ENCODE measurements at places on chromosomes 12 and 14.

- no peak for DNase-seq
Observed at GRCh38 chr12:123055281-123055766, 74.8 kb downstream of the ARL6IP4 start.

DNA sequence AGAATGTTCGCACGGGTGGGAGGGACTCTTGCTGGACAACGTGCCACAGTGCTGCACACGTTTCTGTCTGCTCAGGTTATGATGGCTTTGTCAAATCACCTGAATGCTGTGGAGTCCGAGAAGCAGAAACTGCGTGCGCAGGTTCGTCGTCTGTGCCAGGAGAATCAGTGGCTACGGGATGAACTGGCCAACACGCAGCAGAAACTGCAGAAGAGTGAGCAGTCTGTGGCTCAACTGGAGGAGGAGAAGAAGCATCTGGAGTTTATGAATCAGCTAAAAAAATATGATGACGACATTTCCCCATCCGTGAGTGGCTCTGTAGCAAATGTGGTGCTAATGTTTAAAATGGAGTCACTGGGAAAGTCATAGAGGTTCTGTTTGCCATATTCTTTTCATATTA lies 28.5 kb downstream of the KLC1 start:
- no peak for DNase-seq

- DNase-seq, result no peak
Observed at GRCh38 chr14:91327250-91327595, 82.7 kb upstream of the GPR68 start.

GRCh38 chr14:37600880-37601741 lies 5.7 kb downstream of the TTC6 start:
- DNase-seq, result no peak

- DNase-seq, result no peak
Observed at GRCh38 chr12:114903083-114903691, 219.2 kb upstream of the TBX3 start.

DNA sequence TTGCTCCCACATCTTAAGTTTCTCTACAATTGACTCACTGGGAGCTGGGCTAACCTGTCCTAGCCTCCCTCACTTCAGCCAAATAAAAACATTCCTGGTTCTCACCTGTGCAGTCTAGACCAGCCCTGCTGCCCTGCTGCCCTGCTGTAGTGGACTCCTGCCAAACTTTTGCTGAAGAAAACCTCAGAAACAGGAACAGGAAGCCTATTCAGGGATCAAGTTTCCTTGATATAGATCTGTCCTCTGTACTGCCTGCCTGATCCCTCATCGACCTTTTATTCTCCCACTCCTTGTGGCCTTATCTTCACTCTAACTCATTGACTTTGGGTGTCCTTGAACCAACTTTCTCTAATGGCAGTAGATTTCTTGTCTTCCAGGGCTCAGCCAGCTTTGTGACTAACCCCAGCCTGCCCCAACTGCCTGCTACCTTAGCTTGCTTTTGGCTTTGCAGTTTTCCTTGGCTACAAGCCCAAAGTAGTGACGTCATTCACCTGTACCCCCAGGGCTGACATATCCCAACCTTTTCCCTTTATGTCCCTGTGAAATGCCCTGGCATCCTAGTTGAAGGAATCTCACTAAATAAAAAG lies 234.8 kb downstream of the DUSP6 start:
- no peak for DNase-seq

- DNase-seq, result no peak
Observed at GRCh38 chr14:90966493-90966892, 93.9 kb downstream of the RPS6KA5 start.

GRCh38 chr14:99602054-99602787 lies 1.8 kb downstream of the CCDC85C start:
- no peak for DNase-seq

DNA sequence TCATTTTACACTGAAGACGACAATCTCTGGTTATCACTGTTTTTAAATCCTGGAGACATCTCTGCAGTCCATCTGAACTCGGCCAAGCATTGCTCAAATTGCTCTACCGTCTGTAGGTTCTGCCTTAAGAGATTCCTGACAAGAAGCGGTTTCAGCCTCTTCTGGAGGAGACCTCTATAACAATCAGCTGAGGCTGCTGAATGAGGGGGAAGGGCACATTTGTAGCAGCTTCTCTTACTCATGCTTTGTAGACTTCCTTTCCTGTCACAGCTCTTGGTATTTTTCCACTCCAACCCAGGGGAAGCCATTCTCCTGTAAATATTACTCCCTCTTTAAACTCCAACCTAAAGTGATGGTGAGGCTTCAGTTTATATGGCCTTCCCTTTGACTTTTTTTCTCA lies 3.0 kb downstream of the ARG2 start:
- DNase-seq, result peak; percentile 9

DNA sequence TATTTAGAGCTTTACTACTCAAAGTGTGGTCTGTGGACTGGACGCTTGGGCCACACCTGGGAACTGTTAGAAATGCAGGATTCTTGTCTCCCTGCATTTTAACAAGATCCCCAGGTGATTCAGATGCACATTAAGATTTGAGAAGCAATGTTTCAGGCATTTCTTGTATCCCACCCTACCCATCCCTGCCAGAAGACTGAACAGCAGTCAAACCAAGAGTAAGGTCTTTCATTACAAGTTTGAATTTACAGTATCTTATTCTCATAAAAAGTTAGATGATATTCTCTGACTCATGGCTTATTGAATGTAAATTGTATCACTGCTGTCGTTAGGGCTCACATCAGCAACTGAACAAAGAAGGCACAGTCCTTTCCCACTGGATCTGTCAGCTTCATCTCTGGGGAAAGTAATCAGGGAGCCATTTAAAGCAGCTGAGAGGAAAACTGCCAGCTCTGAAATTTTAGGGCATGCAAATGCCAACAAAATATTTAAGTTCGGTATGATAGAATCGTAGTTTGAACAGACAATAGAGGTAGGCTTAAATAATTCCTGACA lies 141.1 kb downstream of the AKAP6 start:
- no peak for DNase-seq

GRCh38 chr14:68844210-68844545 lies 51.3 kb upstream of the ZFP36L1 start:
- no peak for DNase-seq

DNA sequence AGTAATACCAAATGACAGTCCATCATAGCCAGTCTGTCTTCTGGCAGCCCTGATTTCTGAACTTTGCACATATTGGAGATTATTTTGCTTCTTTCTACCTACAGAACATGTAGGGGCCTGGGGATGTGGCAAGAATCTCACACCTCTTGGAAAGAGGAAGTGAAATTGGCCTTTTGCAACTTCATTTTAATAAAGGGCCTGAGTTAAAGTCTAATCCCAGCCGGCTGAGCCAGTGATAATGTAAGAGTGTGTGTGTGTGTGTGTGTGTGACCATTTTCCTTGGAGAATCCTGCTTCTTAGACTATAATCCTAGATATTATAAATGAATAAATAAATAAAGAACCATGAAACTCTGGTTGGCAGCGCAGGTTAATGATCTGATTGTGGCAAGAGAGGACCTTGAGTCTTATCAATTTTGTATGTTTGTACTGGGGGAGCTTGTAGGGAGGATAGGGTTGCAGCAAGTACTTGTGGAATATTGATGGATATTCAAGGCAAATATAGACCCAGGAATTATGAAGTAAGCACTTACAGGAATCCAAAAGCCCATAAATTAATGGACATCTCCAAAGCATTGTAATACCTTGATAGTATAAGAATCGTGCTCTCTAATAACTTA lies 233.2 kb upstream of the AMIGO2 start:
- DNase-seq, result no peak

- DNase-seq, result no peak
Observed at GRCh38 chr14:102731101-102731870, 46.0 kb upstream of the TRAF3 start.

- peak; percentile 32 for DNase-seq
Observed at GRCh38 chr14:72270147-72270727, 338.0 kb downstream of the RGS6 start.

- DNase-seq, result no peak
Observed at GRCh38 chr12:111242184-111242583, 126.7 kb downstream of the PHETA1 start.

DNA sequence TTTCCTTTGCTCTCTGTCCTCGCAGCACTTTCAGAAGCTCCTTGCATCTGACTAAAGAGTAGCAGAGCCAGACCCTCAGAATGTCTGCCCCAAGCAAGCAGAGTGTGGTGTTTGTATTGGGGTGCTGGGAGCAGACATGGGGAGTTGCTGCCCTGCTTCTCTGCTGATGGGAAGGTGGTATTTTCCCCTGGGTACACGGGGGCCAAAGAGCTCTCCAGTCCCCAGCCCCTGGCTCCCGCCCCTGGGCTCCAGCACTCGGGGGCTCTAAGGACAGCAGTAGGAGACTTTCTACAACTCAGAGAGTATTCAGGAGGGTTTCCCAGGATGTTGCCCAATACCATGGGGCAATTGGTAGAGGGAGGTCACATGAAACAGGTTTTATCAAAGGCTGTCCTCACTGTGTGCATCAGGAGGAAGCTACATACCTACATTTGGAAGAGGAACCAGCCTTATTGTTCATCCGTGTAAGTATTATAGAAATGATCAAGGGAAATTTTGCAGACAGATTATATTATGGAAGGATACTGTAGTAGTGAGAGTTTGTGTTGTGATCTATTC lies 50.3 kb downstream of the DAD1 start:
- no peak for DNase-seq

GRCh38 chr12:304805-305204 lies 42.2 kb upstream of the SLC6A13 start:
- no peak for DNase-seq

- DNase-seq, result no peak
Observed at GRCh38 chr12:103523771-103524170, 28.0 kb upstream of the C12orf42 start.

DNA sequence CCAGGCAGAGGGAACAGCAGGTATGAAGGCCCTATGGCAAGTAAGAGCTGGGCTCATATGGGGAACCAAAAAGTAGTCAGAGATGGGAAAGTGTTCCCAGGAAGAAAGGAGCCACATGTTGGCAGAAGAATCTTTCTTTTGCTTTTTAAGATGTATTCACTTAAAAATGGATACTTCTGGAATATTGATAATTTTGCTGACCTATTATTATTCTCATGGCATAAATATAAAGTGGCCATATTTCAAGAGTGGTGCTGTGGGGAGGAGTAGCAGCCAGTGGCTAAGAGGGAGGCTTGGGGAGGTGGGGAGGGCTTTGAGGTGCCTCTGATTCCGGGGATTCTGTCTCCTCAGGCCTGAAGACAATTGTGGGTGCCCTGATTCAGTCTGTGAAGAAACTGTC lies 108.2 kb downstream of the SCN8A start:
- DNase-seq, result no peak

Data from hippocampal formation (tissue), 2 donors.